ENCODE measurements at places on chromosomes 6 and 20.

DNA sequence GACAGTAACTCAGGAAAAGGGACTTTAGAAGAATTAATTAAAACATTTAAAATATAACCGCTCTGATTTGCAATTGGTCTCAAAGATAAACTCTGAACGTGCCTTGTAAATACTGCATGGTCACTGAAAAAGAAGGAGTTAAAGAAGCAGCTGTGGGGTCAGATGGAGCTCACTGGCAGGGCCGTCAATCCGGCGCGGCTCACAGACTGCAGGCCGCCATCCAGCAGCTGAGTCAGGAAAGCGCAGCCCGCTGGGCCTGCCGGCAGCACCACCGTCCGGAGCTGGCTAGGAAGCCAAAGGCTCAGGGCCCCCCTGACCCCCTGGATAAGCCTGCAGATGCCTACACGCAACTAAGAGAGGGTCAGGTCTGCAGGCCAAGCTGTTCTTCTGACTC, 54.2 kb upstream of the FRMD1 start:
- no peak for DNase-seq

DNA sequence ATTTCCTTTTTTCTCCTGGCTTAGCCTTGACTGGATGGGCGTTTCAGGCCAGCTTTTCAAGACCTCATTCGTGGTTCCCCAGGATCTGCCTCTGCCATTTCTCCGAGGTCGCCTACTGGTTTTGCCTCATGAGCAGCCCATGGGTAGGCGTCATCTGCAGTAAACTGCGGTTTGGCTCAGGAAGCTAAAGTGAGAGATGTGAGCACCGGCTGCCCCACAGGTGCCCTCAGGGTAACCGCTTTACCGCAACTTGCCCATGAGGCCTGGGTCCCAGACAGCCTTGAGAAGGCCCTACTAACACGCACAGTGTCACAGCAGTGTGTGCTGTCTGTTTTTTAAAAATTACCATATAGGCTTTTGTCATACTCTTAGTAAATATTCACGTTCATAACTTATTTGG, 53.4 kb upstream of the TBXT start:
- no peak for DNase-seq

DNA sequence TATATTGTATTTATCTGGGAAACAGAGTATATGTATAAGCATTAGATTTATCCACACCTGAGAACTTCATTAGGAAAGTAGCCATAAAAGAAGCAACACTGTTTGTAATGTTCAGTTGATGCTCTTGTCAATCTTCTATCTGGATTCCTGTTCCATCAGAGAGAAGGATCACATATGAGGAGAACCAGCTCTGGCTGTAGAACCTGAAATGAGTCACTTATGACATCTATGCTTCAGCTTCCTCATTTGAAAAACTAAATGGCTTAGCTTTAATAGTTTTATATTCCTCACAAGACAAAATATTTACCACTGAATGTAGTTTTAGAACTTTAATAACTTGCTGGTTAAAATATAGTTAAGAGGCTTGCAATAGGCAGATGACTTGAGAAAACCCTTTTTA, 144.7 kb downstream of the TASP1 start:
- DNase-seq, result no peak

GRCh38 chr6:3510617-3511016, 53.8 kb upstream of the SLC22A23 start:
- DNase-seq, result no peak

DNA sequence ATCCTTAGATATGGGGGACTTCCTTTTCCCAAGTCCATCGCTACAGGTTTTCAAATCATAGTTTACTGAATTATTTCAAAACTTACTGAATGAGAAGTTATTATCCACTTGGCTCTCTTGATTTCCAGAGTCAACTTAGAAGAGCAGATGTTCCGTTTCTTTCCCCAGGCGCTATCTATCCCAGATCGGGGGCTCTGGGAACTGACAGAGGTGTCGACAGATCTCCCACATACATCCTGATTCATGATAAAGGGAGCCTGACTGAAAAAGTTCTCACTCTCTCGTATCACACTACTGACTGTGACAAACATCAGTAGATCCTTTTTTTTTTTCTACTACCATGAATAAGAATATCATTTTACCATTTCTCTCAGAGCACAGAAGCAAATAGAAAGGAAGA, 654.8 kb downstream of the RNF144B start:
- no peak for DNase-seq

GRCh38 chr6:74369556-74369993, 673.6 kb downstream of the CD109 start:
- DNase-seq, result no peak

DNA sequence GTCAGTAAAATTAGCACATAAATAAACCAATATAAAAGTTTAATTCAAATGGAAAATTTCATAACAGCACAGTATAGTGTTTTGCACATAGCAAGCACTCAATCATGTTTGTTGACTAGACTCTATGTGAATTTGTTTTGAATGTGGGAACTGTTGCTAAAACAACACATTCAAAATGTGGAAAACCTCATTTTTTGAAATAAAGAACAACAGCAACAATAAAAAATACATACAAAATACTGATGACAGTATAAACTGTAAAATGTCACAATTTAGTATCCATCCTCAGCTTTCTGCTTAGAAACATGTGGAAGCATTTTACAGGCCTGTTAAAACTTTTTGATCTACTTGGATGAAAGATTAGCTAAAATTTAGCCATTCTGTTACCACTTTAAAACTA, 47.4 kb downstream of the HDAC2 start:
- DNase-seq, result no peak

DNA sequence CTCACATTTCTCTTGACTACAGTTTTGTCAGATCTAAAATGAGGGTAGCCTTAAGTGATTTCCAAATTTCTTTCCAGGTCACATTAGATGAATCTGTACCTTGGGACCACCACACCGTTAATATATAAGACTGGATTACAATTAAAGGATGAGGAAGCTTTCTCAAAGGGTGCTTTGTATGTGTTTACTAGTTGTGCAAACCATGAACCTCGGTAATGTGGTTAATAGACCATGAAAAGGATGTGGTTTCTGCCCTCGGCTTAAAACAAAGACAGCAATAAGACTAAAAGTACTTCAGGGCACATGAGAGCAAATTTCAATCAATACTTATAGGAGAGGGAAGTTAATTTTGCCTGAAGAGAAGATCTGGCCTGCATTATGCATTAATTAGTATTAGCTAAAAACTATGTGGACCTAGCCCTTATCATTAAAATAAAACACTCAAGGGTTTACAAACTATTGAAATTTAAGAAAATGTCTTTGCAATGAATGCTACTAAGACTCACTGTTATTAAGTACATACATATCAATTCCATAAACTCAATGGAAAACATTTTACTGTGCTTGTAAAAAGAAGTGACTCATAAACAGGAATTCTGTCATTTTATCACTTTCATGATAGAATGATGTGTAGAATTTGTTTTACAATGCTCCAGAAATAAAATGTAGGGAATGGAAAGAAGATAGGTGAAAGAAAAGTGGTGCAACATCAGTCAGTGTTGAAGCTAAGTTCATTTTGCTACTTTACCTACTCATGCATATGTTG, 936 bp upstream of the TMX4 start:
- peak; percentile 63 for DNase-seq

DNA sequence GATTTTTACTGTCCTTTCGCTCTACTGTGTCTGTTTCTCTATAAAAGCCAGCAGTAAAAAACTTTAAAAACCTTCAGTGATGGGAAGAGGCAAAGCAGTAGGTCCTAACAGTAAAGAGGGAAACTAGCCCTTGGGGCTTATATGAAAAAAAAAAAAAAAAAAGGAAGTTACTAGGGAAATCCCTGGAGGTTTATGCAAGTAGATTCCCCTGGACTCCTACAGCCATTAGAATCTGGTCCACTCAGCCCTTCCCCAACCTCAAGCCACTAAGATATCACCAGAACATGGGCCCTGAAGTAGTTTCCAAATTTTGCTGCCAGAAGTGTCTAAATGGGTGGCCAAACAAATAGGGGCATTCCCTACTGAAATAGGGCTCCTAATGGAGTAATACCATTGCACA, 70.5 kb upstream of the HINT3 start:
- DNase-seq, result no peak

DNA sequence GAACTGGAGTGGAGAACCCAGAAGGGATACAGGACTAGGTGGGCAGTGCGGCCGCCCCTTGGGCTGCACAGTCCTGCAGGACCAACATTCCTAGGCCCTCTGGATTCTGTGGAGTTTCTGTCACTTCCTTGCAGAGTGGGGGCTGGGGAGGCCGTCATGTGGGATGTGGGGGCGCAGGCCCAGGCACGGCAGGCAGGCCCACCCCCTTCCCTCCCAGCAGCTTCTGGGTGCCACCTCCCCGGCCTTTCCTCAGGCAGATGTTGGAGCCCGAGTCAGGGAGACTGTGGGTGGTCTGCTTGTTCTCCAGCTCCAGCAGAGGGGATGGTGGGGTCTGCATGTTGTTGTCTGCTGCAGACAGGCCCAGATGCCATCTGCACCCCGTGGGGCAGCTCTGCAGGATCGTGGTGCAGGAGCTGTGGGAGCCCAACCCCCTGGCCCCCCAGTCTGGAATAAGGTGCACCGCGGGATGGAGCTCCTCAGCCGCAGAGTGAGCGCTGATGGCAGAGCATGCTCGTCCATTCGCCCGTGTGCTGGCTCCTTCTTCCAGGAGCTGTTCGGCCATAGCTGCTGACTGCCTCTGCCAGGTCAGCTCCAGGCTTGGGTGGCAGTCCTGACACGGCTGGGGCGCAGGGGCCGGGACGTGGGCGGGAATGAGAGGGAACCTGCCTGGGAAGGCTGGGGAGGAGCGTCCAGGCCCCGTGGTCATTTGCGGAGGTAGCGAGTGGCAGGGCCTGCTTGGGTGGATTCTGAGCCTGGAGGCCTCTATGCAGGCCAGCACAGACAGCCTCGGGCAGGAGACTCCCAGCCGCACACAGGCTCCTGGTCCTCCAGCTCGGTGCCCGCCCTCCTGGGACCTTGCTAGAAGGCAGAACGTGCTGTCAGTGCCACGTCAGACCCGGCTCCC, 18.1 kb downstream of the SLC17A9 start:
- no peak for DNase-seq

GRCh38 chr6:159307246-159307790, 138.1 kb downstream of the FNDC1 start:
- no peak for DNase-seq

DNA sequence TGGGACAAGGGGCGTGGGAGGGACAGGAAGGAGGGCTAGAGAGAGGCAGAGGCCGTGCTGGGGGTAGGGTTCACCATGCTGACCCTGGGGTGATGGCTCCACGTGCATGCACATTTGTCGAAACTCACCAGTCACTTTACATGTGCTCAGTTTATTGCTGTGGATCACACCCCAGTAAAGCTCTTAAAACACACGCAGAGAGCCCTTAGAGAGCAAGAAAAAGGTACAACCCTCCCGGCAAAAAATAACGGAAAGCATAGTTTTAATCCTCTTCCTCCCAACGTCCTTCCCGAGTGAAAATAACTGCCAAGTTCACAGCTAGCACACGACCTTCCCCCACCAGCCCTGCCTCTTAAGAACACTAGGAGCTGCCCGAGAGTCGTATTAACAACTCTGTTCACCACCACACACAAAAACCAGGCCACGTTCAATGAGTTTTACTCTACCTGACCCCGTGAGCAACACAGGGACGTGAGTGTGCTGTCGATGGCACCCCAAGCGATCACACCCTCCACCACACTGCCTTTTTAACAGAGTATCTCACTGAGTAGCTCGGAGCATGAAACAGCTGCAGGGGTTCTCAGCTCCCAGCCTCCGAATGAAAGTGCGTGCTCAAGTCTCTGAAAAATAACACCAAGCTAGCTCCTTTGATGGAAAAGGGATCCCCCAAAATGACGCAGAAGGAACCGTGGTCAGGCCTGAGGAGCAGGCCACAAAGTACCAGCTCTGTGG, 39.7 kb downstream of the TAF4 start:
- no peak for DNase-seq
